Activated T-cell treated with anti-CD3 and anti-CD28 coated beads for 24 hours (primary cell): ENCODE measurements at places on chromosomes 7 and 10.
A peak's percentile ranks its signal among the peaks of the same experiment; 100 is the strongest.

- DNase-seq: no peak
Observed at GRCh38 chr7:4208086-4208485, 474.0 kb upstream of the FOXK1 start.

DNA sequence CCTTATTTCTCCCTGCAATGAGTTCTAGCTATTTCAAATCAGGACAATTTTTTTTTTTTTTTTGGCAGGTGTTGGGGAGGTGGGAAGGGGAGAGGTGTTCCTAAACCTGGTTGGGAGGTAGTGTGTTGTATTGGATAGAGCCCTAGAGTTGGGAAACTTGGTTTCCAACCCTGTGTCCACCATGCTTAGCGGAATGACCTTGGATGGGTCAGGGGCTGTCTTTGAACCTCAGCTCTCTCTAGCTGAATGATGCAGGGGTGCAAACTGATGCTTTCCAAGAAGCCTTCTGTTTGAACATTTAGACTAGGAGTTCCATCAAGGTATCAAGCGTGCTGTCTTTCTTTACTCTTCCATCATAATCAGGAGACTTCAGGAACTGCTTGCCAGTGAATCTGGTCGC, 332.2 kb downstream of the LRMDA start:
- DNase-seq: no peak

DNA sequence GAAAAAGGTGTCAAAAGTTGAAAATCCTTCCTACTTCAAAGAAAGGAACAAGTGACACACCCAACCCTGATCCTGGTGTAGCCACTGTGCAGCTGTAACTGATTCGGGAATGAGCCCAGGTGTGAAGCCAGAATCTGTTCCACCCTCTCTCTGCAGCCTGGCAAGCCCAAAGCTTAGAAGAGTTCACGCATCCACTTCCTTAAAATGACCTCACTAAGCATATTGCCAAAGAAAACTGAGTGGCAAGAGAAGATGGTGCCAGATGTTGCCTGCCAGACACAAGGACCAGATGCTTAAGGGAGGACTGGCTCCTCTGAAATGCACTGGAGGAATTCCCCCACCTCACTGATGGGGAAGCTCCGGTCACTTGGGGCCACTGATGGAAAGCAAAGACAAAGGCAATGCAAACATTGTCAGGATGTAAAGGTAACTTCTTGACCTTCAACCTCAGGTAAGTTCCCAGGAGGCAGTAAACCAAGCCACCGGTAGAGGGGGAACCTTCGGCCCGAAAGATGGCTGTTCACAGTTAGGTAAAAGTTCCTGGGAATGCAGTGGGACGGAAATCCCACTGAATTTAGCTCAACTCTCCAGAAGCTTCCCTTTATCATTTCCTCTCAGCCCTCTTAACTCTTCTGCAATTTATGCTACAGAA, 554.9 kb downstream of the KCNMA1 start:
- DNase-seq: no peak

DNA sequence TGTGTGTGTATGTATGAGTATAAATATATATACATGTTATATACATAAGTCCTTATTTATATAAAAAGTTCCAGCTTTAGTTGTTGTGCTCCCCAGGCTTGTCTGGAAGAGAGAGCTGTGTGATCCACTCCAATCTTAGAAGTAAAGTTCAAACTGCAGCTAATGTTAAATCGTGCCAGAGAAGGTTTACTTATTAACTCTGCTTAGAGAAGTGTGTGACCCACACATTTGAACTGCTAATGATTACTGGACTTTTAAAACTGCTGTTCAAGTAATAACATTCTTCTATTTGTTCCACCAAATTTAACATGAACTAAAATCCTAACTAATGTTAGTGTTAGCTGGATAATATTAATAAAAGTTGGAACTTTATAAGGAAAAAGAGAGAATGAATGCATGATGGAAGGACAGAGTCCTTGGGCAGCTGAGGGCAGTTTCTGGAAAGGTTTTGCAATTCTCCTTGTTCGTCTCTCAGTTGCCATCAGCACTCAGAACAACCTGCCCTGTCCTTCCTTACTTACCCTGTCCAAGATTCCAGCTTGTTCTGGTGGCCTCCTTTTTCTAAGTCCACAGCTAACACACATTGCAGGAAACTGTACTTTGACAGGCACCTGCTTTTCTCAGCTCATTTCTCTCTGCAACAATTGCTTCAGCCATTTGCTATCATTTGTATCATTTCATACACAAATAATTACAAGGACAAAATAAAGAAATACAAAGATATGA, 162.6 kb downstream of the FAM107B start:
- no peak for DNase-seq

DNA sequence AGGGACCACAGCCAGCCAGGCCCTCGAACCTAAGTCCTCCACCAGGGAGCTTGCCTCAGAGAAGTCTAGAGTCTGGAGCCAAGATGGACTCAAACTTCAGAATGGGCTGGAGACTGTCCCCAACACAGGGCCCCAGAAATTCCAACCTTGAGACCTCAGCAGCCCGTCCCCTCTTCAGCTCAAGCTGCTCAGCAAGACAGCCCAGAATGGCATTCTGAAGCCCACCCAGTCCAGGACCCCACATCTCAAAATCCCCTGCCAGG, 15.9 kb downstream of the KCNH2 start:
- no peak for DNase-seq

- DNase-seq: no peak
Observed at GRCh38 chr10:75107756-75108683, 3.4 kb upstream of the SAMD8 start.

- no peak for DNase-seq
Observed at GRCh38 chr7:111112439-111112838, 21.5 kb downstream of the LRRN3 start.

DNA sequence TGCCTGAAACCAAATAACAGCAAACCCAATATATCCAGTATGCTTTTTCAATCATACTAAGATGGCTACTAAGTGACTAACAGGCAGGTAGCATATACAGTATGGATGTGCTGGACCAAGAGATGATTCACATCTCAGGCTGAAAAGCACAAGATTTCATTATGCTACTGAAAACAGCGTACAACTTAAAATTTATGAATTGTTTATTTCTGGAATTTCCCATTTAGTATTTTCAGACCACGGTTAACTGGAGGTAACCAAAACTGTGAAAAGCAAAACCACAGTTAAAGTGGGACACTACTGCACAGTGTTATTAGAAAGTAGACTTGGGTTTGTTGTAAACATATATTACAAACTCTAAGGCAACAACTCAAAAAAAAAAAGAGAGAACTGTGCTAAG, 91.5 kb downstream of the KMT2C start:
- no peak for DNase-seq

GRCh38 chr10:101687071-101687658, 7.8 kb downstream of the FBXW4 start:
- no peak for DNase-seq

- DNase-seq: no peak
Observed at GRCh38 chr10:70827086-70827757, 11.5 kb downstream of the SGPL1 start.

- DNase-seq: no peak
Observed at GRCh38 chr7:44305564-44306507, 19.6 kb downstream of the CAMK2B start.

GRCh38 chr7:20352573-20353306, 22.0 kb downstream of the ITGB8 start:
- DNase-seq: no peak

DNA sequence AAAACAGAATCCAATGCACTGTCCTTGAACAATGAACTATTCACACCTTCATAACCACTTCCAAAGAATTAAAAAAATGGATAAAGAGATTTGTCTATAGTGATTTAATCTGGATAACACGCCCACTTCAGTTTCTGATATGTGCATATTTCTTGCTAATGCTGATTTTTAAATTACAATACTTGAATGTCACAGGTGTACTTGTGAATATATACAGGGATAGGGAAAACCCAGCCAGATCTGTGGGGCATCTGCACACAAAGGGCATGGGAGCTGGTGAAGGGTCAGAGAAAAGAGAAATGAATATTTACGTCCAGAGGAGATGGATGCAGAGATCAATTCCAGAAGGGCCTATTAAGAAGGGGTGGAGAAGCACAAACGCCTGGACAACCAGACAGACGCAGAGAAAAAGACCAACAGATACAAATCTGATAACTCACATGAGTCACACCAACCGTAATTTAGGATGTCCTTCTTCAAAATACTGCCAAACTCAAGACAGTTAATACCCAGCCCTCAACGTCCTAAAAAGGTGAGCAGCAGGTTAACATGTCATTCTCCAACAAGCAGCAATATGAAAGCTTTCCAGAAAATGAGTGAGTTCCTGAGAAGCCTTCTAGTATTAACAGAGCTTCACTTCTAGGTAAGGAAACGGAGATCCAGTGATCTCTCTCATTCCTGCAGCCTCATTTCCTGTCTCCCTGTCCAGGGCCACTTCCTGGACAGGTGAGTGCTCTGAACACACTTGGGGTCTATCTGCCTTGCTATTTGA, 41.9 kb downstream of the PIP4K2A start:
- no peak for DNase-seq

DNA sequence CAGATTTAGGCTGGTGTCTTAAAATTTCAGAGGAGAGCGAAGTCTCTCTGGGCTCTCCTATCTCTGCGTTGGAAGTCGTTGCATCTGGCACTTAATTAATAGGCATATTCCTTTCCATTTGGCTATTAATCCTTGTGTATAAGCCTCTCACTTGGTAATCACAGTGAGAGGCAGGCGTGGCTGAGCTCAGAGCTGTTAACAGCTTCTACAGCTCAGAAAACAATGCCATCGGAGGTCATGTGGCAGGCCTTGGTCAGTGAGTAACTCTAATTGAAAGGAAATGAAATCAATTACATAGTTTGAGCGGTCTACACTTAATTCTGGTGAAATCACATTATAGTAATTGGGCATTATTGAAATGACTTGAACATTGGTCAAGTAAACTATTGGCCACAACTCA, 135.1 kb downstream of the DPY19L1 start:
- no peak for DNase-seq

DNA sequence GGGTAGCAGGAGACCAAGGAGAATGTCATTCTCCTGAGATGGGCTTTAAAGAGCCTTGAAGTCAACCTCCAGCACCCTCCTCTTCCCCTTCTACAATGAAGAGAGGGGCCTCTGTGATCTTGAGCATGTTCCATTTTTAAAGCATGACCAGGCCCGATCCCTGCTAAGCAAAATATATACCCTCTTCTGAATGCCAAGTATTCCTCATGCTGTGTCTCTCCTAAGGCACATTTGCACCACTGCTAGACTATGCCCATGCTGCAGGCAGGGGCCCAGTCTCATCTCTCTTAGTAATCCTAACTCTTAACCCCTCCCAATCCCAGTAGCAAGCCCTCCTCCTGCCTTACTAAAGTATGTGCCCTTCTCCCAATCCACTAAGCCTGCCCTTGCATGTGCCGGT, 18.4 kb downstream of the SORBS1 start:
- DNase-seq: no peak

DNA sequence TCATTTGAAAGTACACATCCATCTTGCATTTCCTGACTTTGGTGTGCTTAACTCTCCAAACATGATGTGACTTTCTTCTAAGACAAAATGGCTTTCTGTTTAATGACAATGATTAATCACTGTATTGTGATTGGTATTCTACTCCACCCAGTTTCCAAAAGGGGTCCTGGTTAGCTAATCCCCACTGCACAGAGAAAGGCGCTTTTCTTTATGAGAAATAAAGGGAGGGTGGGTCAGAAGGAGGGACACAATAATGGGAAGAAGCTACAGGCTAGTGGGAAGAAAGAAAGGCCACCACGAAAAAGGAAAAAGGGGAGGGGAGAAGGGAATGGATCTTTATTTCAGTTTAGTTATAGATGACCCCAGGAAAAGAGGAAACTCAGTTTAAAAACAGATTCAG, 69.2 kb downstream of the PRTFDC1 start:
- no peak for DNase-seq

GRCh38 chr10:33102071-33102470, 144.0 kb upstream of the ITGB1 start:
- DNase-seq: no peak

- no peak for DNase-seq
Observed at GRCh38 chr10:132194726-132195125, 8.0 kb downstream of the DPYSL4 start.

GRCh38 chr7:158420591-158421340, 166.9 kb downstream of the PTPRN2 start:
- no peak for DNase-seq

GRCh38 chr7:99554939-99555338, 3.0 kb upstream of the FAM200A start:
- no peak for DNase-seq

- DNase-seq: no peak
Observed at GRCh38 chr7:132191418-132191817, 384.9 kb downstream of the PLXNA4 start.

DNA sequence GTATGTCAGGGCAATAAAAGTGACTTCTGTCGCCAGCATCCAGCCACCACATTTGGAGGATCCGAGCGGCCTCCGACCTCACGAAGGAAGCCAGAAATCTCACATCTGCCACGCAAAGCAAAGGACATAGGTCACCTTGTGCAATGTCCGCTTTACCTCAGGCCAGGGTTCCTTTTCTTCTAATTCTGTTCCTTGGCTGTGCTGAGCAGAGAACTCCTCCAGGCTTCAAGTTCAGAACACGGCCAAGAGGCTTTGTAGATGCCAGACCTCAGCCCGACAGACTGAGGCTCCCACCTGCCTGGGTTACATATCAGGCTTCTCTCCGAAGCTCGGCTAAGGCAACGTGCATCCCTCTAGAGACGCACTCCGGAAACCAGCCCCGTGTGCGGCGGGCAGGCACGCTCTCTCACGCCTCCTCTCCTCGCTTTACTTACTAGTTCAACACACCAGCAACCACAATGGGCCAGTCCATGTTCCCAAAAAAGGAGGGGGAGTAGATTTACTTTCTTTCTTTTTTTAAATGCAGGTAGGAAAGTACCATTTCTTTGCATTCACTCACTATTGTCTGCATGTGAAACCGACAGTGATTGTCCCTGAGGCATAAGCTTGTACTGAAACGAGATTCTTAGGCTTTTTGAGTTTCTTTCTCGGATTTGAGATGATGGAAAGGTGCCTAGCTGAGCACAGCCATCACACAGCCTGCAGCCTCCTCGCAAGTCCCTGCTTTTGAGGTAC, 122.4 kb upstream of the AFAP1L2 start:
- peak; percentile 83 for DNase-seq

DNA sequence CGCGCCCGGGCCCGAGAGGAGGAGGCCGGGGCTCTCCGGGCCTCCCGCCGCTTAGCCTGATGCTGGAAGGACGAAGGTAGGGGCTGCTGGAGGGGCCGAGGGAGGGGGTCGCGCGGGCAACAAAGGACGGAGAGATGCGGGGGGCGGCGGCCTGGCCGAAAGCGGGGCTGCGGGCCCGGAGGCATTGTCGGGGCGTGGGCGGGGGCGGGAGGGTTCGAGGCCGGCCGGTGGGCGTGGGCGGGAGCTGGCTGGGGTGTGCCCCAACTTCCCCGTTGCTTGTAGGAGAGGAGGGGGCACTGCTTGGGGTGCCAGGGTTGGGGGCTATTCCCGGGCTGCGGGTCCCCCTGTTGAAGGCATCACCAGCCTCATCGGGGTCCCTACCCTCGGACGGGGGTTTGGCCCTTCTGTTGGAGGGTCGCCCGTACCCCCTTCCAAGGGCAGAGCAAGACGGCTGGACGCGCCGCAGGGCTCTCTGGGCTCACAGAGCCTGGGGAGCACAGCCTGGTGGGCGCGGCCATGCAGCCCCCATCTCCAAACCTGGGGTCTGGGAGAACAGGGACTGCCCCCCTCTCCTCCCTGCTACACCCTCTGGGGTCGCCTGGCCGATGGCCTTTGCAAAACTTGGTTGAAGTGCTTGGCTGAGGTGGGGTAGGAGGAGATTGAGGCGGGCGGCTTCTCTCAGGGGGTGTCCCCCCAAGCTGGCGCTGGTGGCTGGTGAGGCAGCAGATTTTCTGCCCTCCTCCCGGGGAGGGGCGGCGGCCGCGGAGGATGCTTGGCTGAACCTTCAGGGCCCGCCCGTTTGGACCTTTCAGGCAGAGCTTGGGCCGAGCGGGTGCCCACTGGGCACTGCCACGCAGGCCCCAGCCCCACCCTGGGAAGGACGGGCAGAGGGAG, 699 bp downstream of the CLIP2 start:
- DNase-seq: no peak
